NCI-H2081 (cell line): ENCODE measurements at places on chromosomes 11 and 22.

DNA sequence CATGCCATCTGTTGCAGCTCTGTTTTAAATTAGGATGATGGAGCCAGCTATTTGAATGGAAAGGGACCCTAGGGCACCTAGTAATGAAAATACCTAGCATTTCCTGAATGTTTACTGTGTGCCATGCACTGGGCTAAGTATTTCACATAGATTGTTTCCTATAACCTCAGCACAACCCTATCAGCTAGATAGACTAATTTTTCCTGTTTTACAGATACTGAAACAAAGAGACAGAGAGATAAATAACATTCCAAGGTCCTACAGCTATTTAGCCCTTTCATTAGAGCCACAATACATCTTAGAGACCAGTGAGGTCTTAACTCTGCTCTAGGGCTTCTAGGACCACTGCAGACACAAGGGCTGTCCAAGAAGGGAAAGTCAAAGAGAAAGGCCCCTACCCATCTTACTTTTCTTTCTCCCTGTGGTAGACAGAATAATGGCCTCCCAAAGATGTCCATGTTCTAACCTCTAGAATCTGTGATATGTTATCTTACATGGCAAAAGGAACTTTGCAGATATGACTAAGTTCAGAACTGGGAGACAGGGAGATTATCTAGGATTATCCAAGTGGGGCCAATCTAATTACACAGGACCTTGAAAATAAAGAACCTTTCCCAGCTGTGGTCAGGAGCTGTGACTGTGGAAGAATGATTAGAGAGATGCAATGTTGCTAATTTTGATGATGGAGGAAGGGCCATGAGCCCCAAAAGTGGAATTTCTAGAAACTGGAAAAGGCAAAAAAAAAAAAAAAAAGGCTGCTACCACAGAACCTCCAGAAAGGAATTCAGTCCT, 157.0 kb downstream of the CCDC34 start:
- DNase-seq = no peak

DNA sequence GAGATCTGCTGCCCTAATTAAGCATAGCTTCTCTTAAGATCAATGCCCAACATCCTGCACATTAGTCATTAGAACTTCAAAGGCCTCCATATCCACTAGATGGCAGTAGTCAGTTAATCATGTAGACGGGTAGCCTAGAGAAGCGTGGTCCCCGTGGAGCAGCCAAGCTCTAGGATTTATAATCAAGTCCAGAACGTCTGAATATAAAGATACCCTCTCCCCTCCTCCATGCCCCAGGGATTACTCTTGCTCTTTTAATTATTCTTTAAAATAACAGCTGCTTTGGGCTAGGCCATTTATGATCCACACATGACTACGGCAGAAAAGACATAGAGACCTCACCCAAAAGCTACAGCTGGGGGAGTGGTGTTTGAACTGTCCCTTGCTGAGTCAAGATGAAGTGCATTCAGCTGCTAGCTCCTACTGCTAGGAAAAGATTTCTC, 327.6 kb upstream of the PLET1 start:
- DNase-seq = peak; percentile 93

- no peak for DNase-seq
Observed at GRCh38 chr11:65504674-65505465, 6.0 kb downstream of the MALAT1 start.

- no peak for DNase-seq
Observed at GRCh38 chr11:15852179-15852578, 504.2 kb downstream of the SOX6 start.

GRCh38 chr11:129973068-129973467, 29.6 kb downstream of the PRDM10 start:
- no peak for DNase-seq

GRCh38 chr22:41772645-41773044, 27.8 kb upstream of the CCDC134 start:
- no peak for DNase-seq

DNA sequence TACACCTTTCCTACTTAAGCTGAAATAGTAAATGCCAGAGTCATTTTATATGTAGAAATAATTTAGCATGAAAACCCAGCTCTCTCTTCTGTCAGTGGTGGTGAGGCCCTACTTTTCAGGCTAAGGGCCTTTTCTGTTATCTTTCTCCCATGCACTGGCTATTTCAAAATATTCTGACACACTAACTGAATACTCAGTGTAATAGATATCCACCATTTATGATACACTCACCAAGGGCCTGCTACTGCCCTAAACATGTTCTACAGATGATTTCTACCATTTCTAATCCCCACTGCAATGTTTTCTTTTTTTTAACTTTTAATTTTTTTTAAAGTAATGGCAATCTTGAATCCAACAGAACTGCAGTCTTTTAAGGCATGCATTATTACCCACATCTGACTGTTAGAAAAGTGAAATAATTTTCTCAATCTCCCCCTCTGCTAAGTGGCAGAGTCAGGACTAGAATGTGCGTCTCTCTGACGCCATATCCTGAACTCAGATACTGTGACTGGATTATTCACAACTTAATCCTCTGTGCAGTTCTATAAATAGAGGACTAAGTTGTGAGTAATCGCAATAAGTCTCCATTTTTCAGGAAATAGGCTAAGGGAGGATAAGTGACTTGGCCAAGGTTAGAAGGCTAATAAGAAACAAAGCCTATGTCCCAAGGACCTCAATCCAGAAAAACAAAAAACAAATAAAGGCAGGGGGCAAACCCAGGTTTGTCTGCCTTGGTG, 44.0 kb downstream of the GRAMD1B start:
- no peak for DNase-seq

GRCh38 chr22:39315389-39315788, 4.0 kb downstream of the RPL3 start:
- DNase-seq = no peak

- no peak for DNase-seq
Observed at GRCh38 chr11:62599901-62600300, 1.8 kb downstream of the MTA2 start.

DNA sequence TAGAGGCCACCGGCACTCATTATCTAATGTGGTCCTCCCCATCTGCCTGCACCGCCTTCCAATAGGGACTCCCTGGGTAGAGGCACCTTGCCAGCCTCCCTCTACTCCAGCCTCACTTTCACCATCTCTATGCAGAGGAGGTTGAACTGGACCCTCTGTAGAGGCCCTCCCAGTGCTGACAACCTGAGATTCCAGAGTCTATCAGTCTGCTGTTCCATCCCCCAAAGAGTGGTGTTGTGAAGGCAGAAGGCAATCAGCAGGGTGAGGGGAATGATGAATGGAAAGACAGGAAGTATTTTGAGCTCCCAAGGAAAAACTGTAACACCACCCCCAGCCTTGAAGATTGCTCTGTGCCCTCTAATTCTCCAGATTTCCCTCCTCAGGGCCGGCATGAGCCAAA, 77.9 kb downstream of the THAP12 start:
- no peak for DNase-seq

DNA sequence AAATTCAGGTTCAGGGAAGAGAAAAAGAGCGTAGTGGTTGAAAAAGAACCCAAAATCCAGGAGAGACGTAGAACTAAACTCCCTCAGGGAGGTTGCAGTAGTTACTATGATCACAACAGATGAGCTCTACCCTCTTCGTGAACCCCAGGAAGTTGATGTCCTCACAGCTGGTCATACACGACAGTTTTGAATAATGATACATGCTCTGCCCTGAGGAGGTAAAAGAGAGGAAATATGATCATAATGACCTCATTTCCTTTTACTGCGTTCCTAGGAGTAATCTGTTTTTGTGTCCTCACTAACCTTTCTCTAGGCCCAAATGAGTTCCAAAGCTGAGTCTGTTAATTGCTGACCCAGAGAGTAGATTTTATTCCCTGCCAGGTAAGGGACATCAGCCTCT, 1.3 kb downstream of the PATE2 start:
- no peak for DNase-seq
